ENCODE measurements at places on chromosomes 7 and 10. TPM values are rescaled to one million over a fixed set of nuclear protein-coding genes. Genes with fewer than 3 reads are reported as not detected.

The NUPR2 gene
- not detected for polyA plus RNA-seq

The SVOPL gene
- polyA plus RNA-seq: 1.3 TPM

The CACNA2D1 gene
- 10.5 TPM for polyA plus RNA-seq

The IFIT1 gene
- polyA plus RNA-seq: 24.8 TPM

The MLXIPL gene
- 586 TPM for polyA plus RNA-seq

The EEPD1 gene
- 29.0 TPM for polyA plus RNA-seq

The SCRN1 gene
- 56.1 TPM for polyA plus RNA-seq

The SLK gene
- polyA plus RNA-seq: 6.7 TPM

The TAS2R4 gene
- 0.56 TPM for polyA plus RNA-seq

The FAM241B gene
- 4.6 TPM for polyA plus RNA-seq

The AUTS2 gene
- polyA plus RNA-seq: 8.3 TPM

The SAP25 gene
- not detected for polyA plus RNA-seq

The FBXL13 gene
- polyA plus RNA-seq: 0.61 TPM

The CCDC172 gene
- polyA plus RNA-seq: 0.16 TPM

The PFKP gene
- 40.9 TPM for polyA plus RNA-seq

The ANXA8L1 gene
- 0.24 TPM for polyA plus RNA-seq

The EIF3B gene
- polyA plus RNA-seq: 107 TPM

The PPP1R3C gene
- 11.7 TPM for polyA plus RNA-seq

The C10orf105 gene
- polyA plus RNA-seq: 0.07 TPM

The COPS6 gene
- polyA plus RNA-seq: 194 TPM

The GDI2 gene
- 48.2 TPM for polyA plus RNA-seq

The ZNF804B gene
- not detected for polyA plus RNA-seq

The POP7 gene
- 27.1 TPM for polyA plus RNA-seq

The NXPH1 gene
- polyA plus RNA-seq: 25.8 TPM

The AEBP1 gene
- 155 TPM for polyA plus RNA-seq

The C10orf62 gene
- 1.3 TPM for polyA plus RNA-seq

The PGAM2 gene
- 15.8 TPM for polyA plus RNA-seq

The SYT15B gene
- 0.20 TPM for polyA plus RNA-seq

The OGA gene
- 81.2 TPM for polyA plus RNA-seq

The ZNF316 gene
- polyA plus RNA-seq: 25.8 TPM

The GPR37 gene
- not detected for polyA plus RNA-seq

The MMD2 gene
- polyA plus RNA-seq: not detected

The GNAI1 gene
- polyA plus RNA-seq: 14.8 TPM

The UCMA gene
- polyA plus RNA-seq: not detected

The SUGCT gene
- 20.8 TPM for polyA plus RNA-seq

The FAM131B gene
- polyA plus RNA-seq: 0.40 TPM

The SPDYE17 gene
- not detected for polyA plus RNA-seq

The RPS24 gene
- 4,974 TPM for polyA plus RNA-seq

The SLC26A3 gene
- 0.03 TPM for polyA plus RNA-seq

The GLI3 gene
- polyA plus RNA-seq: 1.1 TPM

The NUDT13 gene
- 2.7 TPM for polyA plus RNA-seq

The OSBPL3 gene
- 1.7 TPM for polyA plus RNA-seq

The MDFIC gene
- 11.4 TPM for polyA plus RNA-seq

The FOXI2 gene
- polyA plus RNA-seq: not detected

The PDE1C gene
- polyA plus RNA-seq: 1.1 TPM

The ECHDC3 gene
- 9.8 TPM for polyA plus RNA-seq

The PNLIPRP1 gene
- polyA plus RNA-seq: not detected

The AGAP5 gene
- polyA plus RNA-seq: 5.8 TPM

The ZNF853 gene
- polyA plus RNA-seq: 1.2 TPM

The CALY gene
- polyA plus RNA-seq: 6.0 TPM

The SEPTIN7 gene
- polyA plus RNA-seq: 119 TPM

The CPN1 gene
- polyA plus RNA-seq: not detected

The VIPR2 gene
- 0.97 TPM for polyA plus RNA-seq

The ZNF117 gene
- 23.6 TPM for polyA plus RNA-seq

The CPA1 gene
- 1.1 TPM for polyA plus RNA-seq

The WIPF3 gene
- polyA plus RNA-seq: 16.0 TPM

The CTAGE15 gene
- polyA plus RNA-seq: not detected

The SEMA3A gene
- polyA plus RNA-seq: 0.24 TPM

Measured in adrenal gland (tissue), 19 donors.